Sigmoid colon (tissue), 7 donors: ENCODE measurements at places on chromosomes 4 and X.
A peak's percentile ranks its signal among the peaks of the same experiment; 100 is the strongest.

DNA sequence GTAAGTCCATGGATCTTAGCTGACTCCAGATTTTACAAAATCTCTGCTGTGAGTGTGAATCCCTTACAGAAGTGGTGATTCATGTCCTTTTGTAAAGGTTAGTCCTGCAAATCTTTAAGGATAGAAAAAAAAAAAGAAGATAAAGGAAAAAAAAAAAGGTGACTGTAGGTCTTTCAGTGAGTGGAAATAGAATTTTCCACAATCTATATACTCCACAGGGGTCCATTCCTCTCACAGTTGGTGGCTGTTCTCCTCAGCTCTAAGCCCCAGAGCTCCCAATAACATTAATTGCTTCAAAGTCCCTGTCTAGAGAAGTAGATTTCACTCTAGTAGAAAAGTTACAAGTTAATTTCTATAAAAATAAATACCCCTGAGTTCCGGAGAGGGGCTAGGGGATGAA is 189.1 kb downstream of the NDST4 start:
- no peak for DNase-seq

DNA sequence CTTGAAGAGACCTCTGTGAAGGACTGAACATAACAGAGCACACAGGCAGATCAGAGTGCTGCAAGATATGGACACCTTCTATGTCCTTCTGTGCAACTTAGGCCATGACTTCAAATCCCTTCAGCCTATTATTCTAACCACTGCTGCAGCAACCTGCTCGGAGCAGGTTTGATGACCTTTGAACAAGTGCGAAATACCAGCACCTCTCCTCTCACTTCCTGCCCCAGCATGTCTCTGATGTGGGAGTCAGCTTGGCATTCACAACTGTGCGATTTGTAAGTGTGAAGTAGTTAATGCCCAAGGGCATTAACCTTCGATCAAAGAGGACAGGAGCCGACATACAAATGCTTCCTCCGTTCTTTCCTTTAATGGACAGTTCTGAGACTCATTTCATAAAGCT is 1.6 kb upstream of the EXOC1 start:
- DNase-seq, result no peak

- no peak for DNase-seq
These were observed 6.5 kb downstream of the FAM199X start for GRCh38 chrX:104172788-104173187.

DNA sequence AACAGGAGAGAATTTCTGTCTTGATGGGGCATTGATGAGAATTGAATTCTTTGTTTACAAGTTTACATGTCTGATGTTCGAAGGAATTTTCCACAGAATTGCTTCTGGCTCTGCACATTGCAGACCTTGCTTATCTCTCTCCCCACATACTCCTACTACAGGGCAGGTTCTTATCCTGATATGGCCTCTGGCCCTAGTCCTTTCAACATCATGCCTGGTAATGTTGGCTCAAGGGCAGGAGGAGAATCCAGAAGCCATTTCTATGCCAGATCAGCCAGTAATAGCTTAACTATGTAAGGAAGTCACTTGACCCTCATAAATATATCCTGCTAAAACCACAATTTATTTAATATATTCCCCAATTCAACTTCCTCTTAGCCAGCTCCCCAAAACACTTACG is 24.3 kb upstream of the TSPAN5 start:
- DNase-seq, result no peak

DNA sequence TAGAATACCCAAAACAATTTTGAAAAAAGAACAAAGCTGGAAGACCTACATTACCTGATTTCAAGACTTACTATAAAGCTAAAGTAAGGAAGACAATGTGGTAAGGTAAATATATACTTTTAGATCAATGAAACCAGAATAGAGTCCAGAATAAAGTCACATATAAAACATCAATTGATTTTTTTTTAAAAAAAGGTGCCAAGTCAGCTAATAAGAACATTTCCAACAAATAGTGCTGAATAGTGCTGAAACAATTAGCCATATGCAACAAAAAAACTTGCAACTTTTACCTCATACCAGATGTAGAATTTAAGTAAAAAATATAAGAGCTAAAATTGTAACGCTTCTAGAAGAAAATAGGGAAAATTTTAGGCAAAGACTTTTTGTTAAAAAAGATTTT is 73.0 kb upstream of the PDHA1 start:
- DNase-seq, result no peak

- no peak for DNase-seq
These were observed 224.5 kb upstream of the TENM3 start for GRCh38 chr4:182018691-182019090.

DNA sequence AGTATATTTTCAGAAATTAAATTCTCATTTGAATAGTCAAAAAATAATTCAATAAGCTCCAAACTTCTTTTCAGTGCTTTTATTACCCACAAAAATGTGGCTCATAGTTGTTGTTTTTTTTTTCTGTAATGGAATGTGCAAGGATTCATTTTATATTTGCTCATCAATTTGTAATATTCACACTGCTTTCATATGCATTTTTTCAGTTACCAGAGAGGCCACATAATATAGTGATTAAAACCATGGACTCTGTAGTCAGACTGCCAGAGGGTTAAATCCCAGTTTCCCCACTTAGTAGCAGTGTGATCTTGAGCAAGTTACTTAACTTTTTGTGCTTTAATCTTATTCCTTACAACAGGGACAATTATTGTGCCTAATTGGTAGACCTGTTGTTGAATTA is 64.5 kb downstream of the FAM9B start:
- no peak for DNase-seq

DNA sequence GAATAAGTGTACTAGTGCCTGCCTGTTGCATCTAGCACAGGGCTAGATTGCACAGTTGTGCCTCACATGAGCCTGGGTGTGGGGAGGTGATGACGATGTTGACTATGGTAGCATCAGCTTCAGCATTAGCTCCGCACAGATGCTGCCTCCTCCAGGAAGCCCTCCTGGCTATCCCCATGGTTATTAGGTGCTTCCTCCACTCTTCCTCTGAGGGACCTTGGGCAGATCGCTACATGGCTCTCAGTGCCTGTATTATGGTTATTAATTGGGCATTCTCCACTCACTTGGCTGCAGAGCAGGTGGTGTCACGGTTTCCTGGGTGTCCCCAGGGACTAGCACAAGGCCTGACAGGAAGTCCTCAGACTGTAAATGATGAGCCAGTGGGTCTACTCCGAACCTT is 325.6 kb downstream of the ARHGAP10 start:
- DNase-seq, result no peak

DNA sequence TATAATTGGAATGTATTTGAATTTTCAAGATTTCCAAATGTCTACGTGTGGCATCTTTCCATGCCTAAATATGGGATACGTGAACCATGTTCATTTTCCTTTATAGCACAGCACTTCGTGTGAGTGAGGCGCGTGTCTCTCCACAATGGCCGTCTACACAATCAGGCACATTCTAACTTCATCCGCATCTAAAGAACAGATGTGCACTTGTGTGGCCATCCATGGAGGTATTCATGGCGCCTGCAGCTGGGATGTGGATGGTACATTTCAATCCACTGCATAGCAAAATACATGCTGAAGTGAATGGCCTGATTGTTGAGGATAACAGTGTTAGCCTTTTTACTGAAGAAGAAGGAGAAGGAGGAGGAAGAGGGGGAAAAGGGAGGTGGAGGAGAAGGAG is 34.5 kb upstream of the TRIM2 start:
- DNase-seq, result peak; percentile 17

- no peak for DNase-seq
These were observed 24.7 kb downstream of the CUL4B start for GRCh38 chrX:120536061-120536460.

- DNase-seq, result no peak
These were observed 83.2 kb downstream of the GPR143 start for GRCh38 chrX:9682456-9682855.

GRCh38 chrX:24851289-24851688 is 157.6 kb downstream of the POLA1 start:
- DNase-seq, result no peak

DNA sequence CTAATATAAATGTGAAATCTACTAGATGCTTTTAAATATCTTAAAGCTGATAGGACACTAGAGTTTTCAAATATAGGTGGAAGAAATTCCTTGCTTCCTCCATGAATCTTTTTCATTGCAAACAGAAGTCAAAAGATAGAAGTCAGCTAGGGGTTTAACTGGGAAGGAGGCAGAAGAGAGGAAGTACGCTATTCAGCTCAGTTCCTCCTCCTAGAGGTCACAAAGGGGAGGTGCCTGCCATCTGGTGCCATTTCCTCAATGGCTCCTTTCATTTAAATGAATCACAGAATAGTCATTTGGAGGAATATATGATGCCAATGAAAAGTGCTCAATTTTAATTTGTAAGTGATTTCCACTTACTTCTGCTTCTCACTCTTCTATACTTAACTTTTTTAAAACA is 8.5 kb downstream of the COL25A1 start:
- DNase-seq, result no peak

DNA sequence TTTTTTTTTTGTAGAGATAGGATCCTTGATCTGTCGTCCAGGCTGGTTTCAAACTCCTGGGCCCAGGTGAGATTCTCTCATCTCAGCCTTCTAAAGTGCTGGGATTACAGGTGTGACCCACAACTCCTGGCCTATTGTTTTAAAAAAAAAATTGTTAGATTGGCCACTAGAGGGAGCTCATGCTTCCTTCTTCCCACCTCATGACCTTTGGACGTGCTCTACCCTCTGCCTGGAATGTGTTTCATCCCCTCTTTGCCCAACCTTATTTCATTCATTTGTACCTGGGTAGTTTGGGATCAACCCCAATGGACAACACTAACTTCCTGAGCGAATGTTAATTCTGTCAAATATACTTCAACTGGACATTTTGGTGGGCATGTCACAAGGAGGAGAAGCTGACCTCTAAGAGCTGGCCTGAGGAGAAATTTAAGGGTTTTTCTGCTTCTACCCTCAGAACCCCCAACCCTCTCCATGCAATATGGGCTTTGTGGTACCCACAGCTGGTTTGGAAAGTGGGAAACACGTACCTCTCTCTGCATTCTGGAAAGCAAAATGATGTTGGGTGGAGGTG is 6.4 kb downstream of the PPEF2 start:
- DNase-seq, result no peak

DNA sequence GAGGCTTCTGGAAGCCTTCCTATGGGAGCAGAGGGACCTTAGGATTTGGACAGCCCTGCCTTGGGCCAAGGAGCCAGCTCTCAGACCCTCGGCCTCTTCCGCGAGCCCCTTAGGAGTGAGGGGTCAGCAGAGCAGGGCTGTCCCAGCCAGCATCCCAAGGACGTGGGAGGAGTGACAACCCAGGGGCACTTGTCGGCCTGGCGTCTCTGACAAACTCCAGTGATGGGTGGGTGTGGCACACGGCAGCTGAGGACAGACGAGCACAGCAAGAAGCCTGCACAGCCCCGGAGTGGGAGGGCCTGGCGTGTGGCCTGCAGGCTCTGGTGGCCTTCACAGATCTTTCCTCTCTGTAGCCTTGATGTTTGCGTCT is 11.6 kb upstream of the TNIP2 start:
- peak; percentile 54 for DNase-seq
